HT1080 (cell line): ENCODE measurements at places on chromosomes 1 and 21.

DNA sequence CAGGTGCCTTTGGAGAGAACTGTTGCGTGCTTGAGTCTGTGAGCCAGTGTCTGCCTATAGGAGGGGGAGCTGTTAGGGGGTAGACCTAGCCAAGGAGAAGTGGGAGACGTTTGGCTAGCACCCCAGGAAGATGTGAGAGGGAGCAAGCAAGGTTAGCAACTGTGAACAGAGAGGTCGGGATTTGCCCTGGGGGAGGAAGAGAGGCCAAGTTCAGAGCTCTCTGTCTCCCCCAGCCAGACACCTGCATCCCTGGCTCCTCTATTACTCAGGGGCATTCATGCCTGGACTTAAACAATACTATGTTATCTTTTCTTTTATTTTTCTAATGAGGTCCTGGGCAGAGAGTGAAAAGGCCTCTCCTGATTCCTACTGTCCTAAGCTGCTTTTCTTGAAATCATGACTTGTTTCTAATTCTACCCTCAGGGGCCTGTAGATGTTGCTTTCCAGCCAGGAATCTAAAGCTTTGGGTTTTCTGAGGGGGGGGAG is 2.4 kb downstream of the BTG2 start:
- no peak for DNase-seq

DNA sequence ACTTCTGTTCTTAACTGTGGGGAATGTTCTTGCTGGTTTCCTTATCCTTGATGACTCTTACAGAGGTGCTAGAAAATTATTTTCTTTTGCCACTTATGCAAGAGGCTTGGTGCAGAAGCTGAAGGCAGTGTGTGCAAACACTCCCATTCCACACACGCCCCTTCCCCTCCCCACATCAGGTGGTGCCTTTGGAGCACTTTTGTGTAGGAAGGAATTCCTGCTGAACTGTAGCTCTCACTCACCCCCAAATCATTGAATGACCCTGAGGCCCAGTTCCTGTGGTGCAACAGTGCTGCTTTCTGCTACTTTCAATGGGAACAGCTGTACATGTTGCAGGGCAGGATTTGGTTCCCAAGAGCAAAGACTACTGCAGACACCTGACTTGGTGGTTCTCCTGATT is 101.8 kb downstream of the CD247 start:
- DNase-seq = no peak

DNA sequence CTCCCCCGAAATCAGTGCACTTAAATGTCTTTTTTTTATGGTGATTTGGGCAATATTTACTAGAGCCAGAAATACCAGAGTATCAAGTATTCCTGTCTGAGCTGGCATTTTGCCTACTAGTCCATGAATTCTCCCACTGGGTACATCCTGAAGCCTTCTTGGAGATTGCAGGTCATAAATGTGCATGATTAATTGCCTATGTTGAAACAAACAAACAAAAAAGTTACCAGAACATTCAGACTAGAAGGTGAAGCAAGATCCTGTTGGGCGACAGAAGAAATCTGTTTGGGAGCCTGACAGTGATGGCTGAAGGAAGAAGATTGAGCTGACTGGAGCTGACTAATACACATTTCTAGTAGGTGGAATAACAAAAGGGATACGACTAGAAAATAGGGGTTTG is 127.4 kb upstream of the NRIP1 start:
- no peak for DNase-seq

- no peak for DNase-seq
Observed at GRCh38 chr1:236509647-236510401, 14.0 kb upstream of the LGALS8 start.

DNA sequence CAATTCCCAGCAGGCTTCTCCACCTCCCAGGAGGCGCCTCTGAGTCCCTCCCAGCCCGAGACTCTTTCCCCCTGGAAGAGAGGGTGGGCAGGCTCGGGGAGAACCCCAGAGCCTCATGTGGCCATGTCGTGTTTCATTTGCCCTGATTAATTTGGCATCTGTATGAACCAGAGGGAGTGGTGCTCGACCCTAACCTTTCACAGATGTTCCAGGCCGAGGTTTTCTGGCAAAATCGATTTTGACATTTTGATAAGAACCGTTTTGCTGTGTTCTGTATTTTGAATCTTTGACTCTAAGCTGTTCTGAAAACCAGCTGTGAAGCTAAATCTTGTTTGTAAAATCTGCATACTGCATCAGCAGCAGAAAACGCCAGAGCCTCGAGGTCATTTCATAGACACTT is 367.4 kb downstream of the CAMTA1 start:
- DNase-seq = no peak

- DNase-seq = no peak
Observed at GRCh38 chr1:207181847-207182246, 77.8 kb downstream of the C4BPA start.

DNA sequence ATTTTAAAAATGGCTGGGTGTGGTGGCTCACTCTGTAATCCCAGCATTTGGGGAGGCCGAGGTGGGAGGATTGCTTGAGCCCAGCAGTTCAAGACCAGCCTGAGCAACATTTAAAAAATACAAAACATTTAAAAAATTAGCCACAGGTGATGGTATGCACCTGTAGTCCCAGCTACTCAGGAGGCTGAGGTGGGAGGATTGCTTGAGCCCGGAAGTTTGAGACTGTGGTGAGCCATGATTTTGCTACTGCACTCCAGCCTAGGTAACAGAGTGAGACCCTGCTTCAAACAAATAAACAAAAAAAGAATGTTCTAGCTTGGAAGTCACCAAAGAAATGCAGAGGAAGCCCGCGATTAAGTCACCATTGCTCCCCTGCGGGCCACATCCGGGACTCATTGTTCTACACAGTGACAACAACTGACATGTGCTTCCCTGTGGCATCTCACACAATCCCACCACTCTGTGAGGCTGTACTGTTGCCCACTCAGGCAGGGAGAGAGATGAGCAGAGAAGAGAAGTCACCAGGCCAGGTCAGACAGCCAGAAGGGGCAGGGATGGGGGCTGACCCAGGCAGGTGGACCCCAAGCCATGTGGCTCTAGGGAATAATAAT is 18.4 kb upstream of the SPATC1L start:
- DNase-seq = no peak

DNA sequence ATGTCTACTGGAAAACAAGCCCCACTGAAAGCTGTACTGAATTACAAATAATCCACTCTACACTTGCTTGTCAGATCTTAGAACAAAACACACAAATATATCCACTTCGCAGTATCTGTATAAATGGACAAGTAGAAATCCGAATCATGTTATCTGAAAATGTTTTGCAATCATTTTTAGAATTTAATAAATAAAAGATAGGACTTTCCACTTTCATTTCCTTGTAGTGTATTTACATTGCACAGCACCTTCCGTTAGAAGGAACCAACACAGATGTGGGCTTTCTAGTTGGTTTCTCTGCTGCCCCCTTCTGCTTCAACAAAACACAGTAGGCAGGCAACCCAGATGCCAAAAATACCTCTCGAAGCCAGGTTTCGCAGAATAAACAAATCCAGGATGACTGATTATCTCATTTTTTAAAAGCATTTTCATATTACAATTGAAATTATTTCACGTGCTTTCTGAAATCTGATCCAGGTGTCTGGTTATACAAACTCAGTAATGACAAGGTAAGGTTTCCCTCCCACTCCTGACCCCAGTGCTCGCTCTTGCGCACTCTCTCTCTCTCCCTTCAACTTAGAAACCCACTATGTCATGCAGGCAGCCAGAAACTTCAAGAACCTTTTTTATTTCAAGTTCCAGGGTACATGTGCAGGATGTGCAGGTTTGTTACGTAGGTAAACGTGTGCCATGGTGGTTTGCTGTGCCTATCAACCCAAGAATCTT is 389.9 kb downstream of the SMYD3 start:
- peak; percentile 23 for DNase-seq

DNA sequence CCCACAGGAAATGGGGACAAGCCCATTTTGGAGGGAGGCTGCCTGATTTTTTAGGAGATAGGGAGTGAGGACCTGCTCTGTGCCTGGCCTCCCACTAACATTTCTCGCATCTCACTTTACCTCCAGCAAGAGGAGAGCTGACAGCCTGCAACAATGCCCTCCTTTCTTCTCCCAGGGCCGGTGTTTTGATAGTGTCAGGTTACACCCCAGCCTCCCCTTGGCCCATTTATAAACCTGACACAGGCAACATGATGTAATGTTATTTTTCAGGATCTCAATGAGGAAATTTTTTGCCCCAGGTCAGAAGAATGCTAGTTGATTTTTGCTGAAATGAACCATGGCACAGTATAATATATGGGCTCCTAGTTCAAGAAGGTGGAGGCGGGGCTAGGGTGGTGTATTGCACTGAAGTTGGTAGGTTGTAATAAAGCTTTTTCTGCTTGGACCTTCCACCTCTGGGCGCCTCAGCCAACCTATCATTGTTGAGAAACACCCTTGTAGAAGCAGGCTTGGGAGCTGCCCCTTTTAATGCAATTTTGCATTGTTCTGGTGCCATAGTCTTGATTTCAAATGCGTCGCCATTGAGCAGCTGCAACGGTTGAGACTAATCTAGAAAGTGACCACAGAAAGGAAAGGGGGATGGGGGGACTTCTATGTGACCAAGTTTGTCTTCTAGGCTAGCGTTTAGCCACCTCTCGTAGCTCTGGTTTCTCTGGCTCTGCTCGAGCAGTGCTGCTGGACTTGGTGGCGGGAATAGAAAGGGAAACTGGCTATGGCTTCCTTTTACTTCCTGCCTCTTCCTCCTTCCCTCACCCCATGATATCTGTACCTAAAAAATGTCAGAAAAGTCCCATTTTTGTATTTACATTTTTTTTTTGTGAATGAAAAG is 53.0 kb downstream of the PBX1 start:
- peak; percentile 80 for DNase-seq

DNA sequence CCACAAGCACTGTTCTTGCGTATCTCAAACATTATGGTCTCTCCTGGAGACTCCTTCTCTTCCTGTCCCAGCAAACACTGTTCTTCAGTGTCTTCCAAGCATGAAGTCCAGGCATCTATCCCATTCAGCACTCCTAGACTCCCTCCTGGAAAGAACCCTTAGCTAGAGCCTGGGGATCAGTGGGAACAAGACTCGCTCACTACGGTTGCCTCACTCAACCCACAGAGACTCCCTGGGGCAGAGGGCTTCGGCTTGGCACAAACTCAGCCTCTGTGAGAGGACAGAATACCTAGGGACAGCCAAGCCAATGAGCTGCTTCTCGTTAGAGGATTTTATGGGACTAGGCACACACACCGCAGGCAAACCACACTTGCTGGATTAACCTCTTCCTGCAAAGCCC is 86.5 kb upstream of the IPO9 start:
- no peak for DNase-seq

DNA sequence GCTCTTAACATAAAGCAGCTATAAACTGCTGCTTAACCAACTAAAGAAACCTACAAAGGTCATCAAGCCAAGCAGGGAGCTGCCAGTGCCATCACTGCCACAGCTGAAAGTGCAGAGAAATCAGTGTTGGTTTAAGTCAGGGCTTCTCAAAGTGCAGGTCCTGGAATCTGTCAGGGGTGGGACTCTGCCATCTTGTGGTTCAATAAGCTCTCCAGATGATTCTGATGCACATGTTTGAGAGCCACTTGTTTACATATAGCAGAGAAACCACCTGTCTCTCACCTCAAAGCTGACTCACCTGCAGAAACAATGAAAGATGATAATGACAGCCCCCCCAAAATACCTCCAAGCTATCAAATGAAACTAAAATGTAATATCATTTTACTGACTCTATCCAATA is 49.3 kb downstream of the SH3GLB1 start:
- DNase-seq = peak; percentile 31

GRCh38 chr21:43928222-43929125 is 63.5 kb downstream of the AGPAT3 start:
- no peak for DNase-seq

- DNase-seq = peak; percentile 86
Observed at GRCh38 chr1:6301526-6301925, 40.6 kb upstream of the GPR153 start.

GRCh38 chr1:59115865-59116264 is 181.0 kb upstream of the FGGY start:
- DNase-seq = no peak

- DNase-seq = no peak
Observed at GRCh38 chr1:234586892-234587485, 23.0 kb downstream of the IRF2BP2 start.

- no peak for DNase-seq
Observed at GRCh38 chr21:21000591-21001175, 2.5 kb downstream of the NCAM2 start.

DNA sequence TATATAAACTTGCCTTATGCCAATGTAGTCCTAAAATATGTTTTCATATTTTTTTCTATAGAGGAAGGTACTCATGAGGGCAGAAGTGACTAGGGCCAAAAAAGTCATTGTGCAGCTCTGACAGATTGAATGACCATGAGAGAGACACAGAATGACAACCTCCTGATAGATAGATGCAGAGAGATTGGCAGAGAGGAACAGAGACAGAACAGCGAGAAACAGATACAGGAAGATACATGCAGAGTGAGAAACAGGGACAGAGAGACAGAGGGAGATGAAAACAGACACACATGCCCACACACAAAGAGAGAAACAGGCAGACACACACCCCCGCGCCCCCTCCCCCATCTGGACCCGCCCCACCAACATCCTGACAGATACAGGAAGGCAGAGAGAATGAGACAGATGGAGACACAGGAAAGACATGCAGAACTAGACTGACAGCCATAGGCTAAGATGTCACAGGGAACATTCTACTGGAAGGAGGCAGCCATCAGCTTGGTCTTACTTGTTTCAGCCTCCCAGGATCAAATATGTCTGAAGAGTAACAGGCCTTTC is 211.1 kb downstream of the ST6GALNAC3 start:
- no peak for DNase-seq

DNA sequence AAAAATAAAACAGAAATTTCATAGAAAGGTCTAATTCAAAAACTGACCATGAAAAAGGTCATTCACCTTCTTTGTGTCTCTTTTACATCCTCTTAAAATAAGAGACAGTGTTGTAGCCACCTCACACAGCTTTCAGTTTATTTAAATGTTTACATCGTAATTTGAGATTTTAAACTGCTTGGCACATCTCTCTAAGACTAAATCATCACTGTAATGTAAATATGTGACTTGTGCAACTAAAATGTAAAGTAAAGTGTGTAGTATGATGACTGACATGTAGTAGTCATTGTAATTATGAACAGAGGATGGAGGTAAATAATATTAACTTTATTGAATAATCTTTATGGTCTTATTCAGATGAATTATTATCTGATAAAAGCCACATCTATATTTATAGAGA is 283.9 kb downstream of the KCNT2 start:
- DNase-seq = no peak

- no peak for DNase-seq
Observed at GRCh38 chr1:9823693-9823942, 147 bp downstream of the CLSTN1 start.

- DNase-seq = no peak
Observed at GRCh38 chr1:149877211-149877946, 22.0 kb upstream of the BOLA1 start.

GRCh38 chr1:156858555-156858956 is 361 bp downstream of the INSRR start:
- no peak for DNase-seq

GRCh38 chr1:205477121-205477758 is 21.4 kb upstream of the BLACAT1 start:
- no peak for DNase-seq

DNA sequence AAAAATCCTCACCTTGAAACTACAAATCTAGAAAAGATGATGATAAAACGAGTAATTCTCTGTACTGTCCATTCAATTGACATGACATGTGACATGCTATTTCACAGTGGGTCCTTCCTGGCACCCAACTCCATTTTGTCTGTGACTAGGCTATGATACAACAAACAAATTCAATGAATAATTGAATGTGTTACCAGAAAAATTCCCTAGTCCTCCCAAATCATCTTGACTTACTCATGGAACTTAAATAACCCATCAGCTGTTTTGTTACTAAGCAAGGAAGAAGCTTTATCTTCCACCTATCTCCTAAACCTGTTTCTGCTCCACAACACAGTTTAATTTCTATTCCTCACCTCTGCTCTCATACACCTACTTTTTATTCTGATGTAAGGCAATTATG is 30.4 kb downstream of the B3GALNT2 start:
- DNase-seq = peak; percentile 11
